ENCODE measurements at places on chromosomes 2 and 18.
A peak's percentile ranks its signal among the peaks of the same experiment; 100 is the strongest.

GRCh38 chr2:38375696-38376345 lies 1.3 kb downstream of the ATL2 start:
- no peak for DNase-seq

DNA sequence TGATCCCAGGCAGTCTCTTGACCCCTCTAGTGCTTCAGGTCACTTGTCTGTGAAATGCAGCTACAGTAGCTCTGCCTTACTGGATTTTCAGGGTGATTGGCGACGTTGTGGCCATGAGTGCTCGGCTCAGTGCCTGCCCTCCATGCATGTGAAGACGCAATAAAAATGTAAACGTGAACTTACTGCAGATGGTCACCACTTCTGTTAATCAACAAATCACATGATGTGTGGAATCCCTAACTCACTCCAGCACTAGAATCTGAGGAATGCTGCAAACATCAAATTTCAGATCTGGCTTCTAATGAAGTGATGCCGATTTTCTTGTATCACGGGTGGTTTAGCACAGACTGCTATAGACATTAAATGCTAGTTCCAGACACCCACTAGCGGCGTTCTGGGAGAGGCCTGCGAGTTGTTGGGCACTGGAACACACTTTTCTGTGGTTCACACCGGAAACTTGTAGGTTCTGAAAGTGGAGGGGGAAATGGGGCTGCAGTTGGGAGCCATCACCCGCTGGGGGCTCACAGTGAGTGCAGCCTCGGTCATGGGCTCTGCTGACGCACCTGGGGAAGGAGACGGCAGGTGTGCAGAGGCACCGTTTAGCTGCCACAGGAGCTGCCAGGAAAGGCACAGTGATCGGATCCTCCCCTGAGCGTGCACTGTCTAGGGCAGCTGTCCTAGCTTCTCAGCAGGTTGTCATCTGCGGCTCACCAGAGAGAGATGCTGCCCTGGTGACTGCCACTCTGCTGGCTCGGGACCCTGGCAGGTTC lies 6.5 kb downstream of the CNDP1 start:
- DNase-seq: no peak

DNA sequence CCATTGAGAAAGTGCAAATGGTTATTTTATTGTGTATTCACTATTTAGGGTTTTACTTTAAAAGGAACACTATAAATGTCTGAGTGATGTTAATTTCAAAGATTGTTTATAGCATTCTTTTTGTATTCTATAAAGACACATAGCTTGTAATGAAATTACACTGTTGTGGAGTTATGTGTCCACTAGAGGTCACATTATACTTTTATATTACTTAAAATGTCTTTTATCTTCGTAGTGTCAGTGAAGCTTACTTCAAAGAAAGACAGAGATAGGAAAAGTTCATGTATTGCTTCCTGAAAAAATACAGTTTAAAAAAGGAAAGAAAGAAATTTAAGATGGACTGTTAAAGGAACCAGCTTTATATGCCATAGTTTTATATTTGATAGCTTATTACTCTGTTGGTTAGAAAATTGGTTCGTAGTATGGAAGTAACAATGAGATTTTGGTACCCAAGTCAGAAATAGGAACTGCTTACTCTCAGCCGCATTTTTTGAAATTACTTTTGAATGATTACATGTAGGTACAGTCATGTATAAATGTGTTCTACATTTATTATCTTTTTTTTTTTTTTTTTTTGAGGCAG lies 20.5 kb downstream of the APLF start:
- no peak for DNase-seq

DNA sequence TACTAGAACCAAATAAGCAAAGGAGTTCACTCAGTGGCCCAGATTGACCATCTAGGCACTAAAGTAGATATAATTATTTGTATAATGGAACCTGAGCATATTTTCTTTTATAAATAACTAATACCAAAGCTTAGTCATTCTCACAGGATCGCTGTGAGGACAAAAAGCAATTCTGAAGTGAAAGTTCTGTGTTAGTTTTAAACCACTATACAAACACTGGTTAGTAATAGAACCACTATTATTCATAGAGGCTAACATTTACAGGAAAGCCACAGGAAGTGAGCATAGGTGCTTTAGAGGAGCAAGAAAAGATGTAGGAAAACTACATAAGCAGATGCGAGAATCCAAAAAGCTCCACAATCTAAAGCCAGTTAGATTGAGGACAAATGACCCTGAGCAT lies 364.7 kb downstream of the XIRP2 start:
- no peak for DNase-seq

- DNase-seq: no peak
Observed at GRCh38 chr2:207231106-207231865, 65.5 kb upstream of the KLF7 start.

DNA sequence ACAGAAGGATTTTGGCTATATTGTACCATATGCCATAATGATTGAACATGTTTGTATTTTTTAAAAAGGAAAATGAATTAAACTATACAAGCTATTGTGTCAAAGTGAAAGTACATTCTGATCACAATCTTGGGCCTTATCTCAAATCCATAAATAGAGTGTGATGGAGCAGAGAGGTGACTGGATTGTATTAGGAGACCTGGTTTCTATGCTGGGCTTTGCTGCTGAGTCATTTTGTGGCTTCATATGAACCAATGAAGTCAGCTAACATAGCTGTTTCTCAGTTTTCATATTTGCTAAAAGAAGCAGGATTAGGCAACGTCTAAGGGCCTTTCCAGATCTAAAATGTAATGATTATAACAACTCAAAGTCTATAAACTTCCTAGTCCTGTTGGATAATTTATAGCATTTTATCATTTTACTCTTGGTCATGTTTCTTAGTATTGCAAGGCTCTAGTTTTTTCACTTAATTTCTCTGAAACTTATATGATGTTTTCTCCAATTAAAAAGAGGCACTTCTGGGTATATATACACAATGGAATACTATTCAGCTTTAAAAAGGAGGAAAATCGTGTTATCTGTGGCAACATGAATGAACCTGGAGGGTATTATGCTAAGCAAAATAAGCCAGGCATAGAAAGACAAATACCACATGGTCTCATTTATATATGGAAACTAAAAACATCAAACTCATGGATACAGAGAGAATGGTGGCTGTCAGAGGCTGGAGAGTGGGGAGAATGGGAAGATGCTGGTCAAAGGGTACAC lies 112.3 kb downstream of the MEP1B start:
- no peak for DNase-seq

DNA sequence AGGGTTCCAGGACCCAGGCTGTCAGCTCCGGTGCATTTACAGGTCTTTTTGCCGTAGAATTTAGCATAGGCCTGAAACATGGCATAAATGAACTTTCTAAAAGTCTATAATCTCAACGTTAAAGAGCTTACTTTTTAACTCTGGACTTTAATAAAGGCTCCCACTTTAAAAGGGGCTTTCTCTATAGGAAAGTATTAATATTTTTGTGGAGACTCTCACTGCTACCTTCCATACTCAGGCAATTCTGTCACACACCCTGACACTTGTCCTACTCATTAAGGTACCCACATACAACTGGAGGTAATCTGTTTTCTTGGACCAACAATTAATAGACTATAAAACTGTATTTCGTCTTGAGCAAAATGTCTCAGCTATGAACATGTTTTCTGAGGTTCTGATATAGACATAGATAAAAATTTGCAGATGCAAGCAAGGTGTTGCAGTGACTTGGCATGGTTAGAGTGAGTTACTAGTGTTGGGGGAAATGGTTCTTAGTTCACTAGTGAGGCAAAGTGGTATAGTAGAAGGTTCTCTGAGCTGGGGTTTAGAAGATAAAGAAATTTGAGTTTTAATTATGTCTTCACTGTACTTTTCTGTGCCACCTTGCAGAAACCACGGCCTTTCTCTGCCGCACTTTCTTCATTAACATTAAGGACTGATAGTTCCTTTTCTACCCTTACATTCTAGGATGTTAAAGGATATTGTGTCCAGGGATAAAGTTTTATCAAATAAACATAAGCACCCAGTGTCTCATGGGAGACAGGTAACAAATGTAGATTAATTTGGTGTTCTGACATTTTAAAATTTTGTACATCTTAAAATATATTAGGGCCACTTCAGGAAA lies 10.8 kb upstream of the NR4A2 start:
- DNase-seq: no peak

DNA sequence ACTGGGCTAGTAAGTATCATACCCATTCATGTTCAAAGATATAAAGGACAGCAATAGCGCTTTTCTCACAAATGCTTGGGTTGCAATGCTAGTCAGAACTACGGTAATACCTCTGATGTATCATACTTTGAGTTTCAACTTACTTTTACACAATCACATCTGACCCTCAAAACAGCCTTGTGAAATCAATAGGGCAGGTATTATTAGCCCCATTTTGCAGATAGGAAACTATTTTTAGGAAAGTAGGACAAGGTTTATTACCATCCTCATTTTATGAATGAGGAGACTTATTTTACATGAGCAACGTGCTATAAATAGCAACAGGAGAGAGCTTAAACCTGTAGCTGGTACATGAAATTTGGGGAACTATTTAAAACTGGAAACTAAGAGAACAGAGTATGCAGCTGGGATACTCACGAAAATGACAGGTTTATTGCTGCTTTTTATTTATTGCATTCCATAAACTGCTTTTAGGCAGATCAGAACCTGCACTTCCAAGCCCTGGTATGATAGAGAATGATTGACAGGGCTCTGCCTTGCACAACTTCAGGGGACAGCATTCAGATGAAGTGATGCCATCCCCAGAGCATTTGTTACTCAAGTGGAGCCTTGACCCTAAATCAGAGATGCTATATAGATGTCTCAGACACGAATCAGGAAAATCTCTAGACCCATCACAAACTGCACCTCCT lies 42.4 kb upstream of the PPM1B start:
- no peak for DNase-seq

DNA sequence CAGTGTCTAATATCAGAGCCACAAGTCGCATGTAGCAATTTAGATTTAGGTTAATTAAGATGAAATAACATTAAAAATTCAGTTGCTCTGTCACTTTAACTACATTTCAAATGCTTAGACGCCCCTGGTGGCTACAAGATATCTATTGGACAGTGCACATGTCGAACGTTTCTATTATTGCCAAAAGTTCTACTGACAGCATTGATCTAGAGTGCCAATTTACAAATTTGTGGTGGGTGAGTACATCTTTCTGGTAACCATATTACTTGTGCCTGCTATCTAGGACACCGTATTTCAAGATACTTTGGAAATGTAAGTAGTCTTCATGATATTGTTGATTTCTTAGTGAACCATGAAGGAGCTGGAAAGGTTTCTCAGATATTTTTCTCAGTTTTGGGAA lies 20.2 kb downstream of the PIK3C3 start:
- DNase-seq: no peak

- no peak for DNase-seq
Observed at GRCh38 chr2:192953116-192953515, 758.4 kb upstream of the TMEFF2 start.

DNA sequence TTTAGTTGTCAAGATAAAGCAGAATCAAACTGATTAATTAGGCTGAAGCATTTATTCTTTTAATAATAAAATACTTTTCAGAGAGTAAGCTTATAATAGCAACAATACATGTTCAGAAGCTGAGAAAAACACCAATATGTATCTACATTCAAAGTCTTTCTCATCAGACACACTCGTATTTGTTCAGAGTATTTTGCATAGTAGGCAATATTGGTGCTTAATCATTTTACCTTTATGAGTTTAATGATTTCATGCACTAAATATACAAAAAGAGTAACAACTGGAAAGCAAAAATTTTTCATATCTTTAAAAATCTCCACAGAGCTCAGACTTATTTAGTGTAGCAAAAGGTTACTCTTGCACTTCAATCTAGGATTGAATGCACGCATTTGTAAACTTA lies 313.9 kb downstream of the ZEB2 start:
- DNase-seq: no peak

DNA sequence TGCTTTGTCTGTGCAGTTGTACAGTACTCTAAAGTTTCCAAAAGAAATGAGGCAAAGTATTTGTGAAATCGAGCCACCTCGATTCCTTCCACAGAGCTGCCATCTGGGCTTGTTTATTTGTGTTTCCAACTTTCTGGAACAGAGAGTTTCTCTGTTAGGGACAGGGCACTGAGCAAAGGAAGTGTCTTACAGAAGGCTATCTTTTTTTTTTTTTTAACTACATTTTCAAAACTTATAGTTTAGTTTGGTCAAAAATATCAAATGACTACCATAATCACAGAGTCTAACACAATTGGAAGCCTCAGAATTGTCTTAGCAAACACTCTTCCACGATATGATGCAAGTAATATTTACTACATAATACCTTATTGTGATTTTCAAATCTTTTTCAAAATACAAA lies 796 bp downstream of the RFTN2 start:
- DNase-seq: no peak

DNA sequence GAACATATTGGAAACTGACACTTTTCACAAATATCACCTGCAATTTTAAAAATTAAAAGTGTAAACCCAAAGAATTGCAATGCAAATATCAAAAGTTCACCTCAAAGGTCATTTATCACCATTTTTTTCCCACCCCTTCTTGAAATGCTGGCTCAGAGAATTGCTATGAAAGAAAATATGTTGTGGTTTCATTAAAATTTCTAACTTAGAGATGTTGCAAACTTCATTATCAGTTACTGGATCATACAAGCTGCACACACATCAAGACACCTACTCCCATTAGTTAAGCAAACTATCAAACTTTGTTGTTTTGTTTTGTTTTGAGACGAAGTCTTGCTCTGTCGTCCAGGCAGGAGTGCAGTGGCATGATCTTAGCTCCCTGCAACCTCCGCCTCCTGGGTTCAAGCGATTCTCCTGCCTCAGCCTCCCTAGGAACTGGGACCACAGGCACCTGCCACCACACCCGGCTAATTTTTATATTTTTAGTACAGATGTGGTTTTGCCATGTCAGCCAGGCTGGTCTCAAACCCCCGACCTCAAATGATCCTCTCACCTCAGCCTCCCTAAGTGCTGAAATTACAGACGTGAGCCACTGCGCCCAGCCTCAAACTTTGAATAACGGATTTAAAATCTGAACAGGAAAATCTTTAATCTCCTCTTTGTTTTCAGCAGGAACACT lies 37.0 kb downstream of the STK39 start:
- DNase-seq: no peak

- DNase-seq: peak; percentile 49
Observed at GRCh38 chr2:103401621-103402020, 639.8 kb downstream of the TMEM182 start.

DNA sequence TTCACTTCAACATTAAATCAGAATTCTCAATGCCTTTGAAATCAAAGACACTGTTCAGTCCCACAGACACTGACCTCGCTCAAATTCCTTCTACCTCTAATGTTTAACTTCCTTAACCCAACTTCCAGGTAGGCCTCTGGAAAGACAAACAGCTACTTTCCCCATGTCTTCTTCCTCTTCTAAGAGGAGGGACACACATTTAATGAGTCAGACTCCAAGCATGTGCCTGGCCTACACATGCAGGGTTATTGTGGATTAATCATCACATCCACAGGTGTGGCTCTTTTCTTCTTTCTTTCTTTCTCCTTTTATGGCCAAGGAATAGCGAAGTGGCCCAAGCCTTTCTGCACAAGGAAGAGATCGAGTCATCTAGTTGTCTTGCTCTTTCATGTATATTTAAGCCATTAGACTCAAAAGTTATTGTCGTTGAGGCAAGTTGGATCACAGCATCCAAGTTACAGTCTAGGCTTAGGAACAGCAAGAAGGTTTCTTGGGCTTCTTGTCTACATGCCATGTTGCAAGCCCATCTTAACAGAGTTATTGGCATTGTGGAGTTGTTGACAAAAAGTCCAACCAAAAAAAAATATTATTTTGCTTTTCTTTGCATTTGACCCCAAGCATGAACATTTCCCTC lies 387.8 kb downstream of the IRS1 start:
- no peak for DNase-seq

- DNase-seq: no peak
Observed at GRCh38 chr2:216774620-216775019, 79.3 kb upstream of the IGFBP5 start.
